DMS 273 treated with DMSO at 0.1 percent for 48 hours (cell line): ENCODE measurements at places on chromosomes 1 and 21.

DNA sequence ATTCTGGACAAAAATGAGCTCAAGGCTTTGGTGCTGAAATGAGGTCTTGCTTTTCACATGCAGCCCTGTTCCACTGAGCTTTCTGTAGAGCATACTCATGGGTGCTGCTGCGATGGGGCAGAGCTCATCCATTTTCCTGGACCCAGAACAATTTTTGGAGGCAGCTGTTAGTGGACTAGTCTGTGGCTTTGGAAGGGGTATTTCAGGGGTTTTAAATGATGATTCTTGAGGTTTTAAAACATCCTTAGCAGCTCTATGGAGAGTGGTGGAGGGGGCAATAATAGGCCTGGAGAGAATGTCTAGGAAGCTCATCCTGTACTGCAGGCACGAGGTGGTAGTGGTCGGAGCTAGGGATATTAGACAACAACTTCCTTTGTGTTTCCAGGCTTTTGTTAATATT lies 16.5 kb downstream of the NOS1AP start:
- no peak for DNase-seq

DNA sequence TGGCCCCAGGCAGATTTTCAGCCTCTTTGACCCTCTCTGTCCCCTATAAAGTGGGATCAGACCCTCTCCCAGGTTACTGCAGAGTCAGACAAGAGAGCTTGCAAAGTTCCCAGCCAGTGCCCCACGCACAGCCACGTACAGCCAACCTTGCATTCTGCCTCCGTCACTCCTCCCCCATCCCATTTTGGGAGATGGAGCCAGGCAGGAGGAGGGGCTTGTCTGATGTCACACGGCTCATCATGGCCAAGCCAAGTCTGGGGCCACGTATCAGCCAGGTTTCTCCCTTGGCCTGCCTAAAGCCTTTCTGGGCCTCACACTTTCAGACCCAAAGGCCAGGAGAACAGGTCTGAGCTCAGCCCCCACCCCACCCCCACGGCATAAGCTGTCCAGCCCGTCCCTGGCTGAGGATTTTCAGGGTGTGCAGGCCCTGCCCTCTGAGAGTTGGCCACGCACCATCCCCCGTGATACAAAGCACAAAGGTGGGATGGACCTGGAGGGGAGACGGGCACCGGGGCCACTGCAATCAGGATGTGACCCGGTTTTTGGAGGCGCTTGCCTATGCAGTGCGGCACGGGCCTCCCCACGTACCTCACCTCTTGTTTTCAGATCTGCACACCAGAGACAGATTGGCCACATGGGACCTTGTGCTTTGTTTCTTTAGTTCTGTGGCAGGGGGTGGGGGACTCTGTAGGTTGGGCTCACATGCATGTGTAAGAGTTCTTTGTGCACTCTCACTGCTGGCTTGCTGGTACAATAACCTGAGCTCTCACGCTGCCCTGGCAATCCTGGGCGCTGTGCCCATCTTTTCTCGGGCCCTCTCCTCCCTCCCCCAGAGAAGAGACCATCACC lies 47.6 kb downstream of the TRIM11 start:
- no peak for DNase-seq

DNA sequence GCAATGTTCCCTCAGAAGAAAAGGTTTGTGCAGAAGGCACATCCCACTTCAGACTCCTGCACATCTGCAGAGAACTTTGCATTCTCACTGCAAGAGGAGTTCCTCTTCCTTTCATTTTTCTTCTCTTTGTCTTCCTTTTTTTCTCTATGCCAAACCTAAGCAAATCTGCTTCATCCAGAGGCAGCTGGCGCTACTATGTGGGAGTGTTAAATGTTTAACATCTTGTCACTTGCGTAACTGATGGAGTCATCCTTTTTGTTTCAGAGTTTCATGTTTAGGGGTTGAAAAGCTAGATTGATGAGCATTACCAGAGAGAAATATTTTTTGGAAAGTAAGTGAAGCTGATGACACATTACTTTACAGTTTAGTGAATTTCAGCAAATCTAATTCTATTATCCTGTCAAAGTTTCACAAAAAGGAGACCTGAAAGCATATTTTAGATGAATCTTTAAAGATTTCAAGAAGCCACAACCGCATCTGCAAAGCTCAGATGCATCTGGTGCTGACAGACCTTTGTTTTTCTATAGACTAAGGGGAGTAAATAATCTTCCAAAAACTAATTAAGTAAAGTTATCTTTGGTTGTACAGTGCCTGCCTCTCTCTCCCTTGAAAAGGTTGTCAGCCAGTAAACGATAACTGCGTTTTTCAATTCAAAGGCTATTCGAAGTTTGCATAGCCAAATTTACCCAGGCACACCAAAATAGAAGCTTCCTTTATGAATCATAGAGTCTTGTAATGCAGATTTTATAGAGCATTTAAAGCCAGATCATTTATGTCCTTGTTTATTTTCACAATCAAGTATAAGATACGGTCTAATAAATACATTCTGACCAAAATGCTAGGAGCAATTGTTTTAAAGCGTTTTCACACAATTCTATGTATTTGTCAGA lies 1.2 kb upstream of the LRRC53 start:
- no peak for DNase-seq

DNA sequence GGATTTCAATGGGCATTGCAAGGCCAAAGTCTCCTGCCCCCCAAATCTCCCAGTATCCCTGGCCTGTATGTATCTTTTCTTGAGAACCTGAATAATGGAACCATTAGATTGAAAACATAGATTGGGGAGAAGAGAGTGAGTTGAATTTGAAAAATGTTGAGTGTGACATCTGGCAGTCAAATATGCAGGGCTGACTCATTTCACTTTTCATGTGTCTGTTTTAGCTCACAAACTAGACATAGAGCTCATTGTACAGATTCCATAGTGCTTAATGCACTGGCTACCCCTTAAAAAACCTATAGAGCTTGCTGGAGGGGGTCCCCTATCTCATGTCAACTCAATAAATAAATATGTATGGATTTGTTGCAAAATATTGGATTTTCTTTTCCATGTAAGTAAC lies 30.8 kb downstream of the DDR2 start:
- DNase-seq, result no peak

- no peak for DNase-seq
Observed at GRCh38 chr1:232568331-232568852, 61.5 kb downstream of the SIPA1L2 start.

DNA sequence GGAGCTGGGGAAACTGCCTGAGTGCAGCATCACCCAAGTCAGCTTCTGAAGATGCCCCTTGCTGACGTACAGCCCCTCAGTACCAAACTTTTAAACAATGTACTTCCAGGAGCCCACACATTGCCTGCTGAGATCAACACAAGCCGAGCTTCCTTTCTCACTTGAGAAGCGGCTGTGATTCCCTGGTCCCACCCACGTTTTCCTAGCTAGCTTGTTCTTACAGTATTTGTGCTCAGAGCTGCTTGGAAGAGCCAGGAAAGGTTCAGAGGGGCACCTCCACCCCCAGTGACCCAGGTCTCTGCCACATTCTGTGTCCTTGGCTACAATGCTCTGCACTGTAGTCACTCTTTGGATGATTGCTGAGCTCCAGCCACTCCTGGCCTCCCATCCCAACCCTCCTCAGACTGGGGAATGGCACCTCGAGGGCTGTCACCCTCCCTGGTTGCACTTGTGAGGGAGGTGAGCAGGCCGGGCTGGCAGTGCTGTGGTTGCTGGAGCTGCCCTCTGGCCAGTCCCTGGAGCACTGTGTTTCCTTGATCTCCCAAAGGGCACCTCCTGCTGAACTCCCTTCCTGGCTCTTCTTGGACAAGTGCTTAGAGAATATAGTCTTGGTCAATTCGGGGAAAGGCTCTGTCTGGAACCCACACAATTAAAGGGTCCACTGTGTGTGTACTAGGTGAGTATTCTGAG lies 355.1 kb downstream of the AJAP1 start:
- no peak for DNase-seq
